Panc1 (cell line): ENCODE measurements at places on chromosomes 11 and 22.

DNA sequence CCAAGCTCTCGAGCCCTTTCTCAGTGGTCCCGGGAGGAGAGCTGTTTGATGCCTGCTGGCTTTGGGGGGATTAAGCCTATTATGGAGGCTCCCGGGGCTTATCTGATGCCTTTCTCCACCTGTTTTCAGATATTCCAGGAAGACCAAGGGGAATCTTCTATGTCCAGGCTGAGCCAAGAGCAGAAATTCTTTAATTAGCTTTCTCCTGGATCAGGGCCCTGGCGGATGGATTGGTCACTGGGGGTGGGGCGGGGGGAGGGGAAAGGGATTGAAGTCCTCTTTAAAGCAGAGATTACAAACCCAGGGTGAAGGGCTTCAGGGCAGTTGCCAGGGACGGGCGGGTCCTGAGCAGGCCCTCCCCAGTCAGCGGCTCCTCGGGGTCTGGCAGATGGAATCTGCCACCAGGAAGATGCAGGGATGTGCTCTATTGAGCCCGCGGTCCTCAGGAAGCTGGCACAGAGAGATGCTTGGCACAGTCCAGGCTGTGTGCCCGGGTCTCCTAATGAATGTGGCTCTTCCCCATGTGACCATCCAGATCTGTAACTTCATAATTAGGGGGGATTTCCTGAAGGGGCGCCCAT is 33.6 kb downstream of the MACROD1 start:
- DNase-seq: no peak

GRCh38 chr22:19887256-19887985 is 32.7 kb upstream of the GNB1L start:
- no peak for DNase-seq

- no peak for DNase-seq
These were observed 13.2 kb upstream of the FXYD2 start for GRCh38 chr11:117837791-117838190.

DNA sequence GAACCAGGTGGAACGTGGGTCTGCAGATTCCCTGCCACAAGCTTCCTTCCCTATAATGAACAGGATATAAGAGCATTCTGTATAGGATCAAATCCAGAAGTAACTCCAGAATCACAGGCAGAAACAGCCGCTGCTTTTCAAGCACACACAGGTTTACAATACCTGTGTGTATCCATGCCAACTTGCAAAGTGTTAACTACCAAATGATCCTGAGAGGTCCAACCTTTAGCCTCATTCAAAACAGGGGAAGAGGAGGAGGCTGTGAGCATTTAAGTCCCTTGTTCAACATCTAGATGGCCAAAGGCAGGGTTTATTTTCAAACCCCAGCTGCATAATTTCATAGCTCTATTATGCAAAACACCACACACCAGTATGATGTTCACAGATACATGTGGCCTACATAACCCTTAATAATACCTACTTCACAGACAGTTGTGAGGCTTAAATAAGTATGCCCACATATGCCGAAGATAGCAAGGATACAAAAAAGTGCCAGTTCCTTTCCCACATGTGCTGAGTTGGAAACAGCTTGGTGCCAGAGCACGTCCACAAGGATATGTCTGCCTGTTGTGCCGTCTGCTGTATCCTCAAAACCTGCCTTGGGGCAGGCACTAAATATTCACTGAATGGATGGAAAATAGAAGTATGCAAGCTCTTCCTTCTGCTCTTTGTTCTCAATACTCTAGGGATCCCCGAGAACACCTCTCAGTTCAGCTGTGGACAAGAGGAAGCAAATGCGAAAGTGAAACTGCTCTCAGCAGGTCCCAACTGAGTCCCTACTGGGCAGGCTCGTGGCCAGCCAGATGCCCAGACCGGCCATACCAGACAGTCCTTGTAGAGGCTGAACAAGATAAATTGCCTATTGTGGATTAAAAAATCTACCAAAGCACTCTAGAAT is 66.8 kb downstream of the LARGE1 start:
- no peak for DNase-seq

- DNase-seq: no peak
These were observed 32.5 kb upstream of the ATXN10 start for GRCh38 chr22:45638834-45639746.

GRCh38 chr11:115452241-115452640 is 52.0 kb downstream of the CADM1 start:
- no peak for DNase-seq

GRCh38 chr22:32202539-32203180 is 2.2 kb downstream of the RFPL2 start:
- no peak for DNase-seq

- no peak for DNase-seq
These were observed 2.9 kb downstream of the KLHL35 start for GRCh38 chr11:75429902-75430713.
